ENCODE measurements at places on chromosomes 6 and 20.

- no peak for DNase-seq
These were observed 206.0 kb upstream of the MARCKS start for GRCh38 chr6:113651120-113651519.

GRCh38 chr6:170183521-170183920, 107.4 kb downstream of the DLL1 start:
- DNase-seq: no peak

DNA sequence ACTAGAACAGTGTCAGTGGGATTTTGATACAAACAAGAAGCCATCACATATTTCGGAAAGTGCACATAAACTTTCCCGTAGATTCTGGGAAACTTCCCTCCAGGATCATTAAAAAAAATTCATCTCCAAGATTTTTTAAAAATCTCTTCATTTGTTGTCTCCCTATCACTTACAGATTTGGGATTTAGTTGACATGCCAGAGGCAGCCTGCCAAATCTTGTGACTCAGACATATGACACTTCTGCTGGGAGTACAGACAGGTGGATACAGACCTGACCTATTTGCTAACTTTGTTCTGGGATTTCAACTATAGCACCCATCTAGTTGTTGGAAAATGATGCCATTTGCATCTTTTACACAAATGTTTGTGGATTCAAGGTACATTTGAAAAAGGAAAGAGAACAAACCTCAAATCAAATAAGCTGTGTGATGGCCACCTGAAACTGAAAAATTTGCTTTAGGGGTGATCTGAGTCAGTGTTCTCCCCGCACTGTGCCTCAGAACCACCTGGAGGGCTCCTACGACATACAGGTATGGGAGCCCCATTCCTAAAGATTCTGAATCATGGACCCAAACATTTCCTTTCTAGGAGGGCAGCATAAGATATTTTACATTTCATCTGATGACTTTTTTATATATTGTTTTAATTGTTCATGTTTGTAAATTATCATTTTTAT, 21.9 kb upstream of the CD2AP start:
- no peak for DNase-seq

DNA sequence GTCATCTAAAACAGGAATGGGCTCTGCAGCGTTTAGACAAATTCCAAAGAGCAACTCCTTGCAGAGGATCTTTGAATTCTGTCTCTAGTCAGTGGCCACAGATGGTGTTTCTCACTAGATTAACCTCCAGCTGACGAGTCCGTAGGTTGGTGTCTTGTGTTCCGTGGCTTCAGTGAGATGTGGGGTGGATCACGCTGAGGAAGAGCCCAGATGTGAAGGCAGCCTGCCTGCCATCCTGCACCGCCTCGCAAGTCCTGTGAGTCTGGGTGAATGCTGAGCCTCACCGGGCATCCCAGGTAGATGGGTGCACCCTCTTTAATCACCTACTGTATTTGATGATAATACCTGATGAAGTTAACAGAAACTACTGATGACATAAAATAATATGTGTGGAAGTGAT, 70.4 kb downstream of the THBS2 start:
- DNase-seq: no peak

- DNase-seq: no peak
These were observed 44.6 kb downstream of the STXBP5 start for GRCh38 chr6:147248859-147249258.

DNA sequence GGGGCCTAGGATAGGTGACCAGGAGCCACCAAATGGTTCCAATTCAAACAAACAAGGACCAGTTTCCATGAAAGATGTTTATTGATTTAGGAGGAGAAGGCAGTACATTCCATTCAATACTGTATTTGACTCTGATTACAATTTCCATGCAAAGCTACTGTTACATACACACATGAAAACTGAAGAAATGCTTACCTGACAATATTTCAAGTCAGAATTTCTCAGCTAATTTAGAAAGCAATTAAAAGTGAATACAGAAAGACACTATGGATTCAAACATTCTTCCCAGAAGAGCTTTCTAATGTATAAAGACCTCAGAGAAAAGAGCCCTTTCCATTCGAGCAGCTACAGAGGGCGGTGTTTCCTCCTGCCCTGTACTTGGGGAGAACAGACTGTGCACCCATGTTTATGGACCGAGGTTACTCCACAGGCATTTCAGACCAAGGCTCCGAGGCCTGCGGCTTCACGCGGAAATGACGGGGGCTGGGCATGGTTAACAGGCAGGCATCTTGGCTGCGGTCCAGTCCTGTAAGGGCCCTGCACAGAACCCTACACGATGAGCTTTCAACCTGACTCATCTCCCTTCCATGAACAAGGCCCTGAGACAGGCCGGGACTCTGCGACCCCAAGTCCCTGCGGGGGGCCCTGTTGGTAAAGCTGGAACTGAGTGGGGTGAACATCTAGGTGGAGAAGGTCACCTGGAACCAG, 25.7 kb upstream of the TCFL5 start:
- no peak for DNase-seq
